ENCODE measurements at places on chromosomes 7 and 10.

- DNase-seq = no peak
These were observed 699.4 kb upstream of the GALNT17 start for GRCh38 chr7:70432567-70433001.

- no peak for DNase-seq
These were observed 21.6 kb upstream of the LIMK1 start for GRCh38 chr7:74061840-74062539.

DNA sequence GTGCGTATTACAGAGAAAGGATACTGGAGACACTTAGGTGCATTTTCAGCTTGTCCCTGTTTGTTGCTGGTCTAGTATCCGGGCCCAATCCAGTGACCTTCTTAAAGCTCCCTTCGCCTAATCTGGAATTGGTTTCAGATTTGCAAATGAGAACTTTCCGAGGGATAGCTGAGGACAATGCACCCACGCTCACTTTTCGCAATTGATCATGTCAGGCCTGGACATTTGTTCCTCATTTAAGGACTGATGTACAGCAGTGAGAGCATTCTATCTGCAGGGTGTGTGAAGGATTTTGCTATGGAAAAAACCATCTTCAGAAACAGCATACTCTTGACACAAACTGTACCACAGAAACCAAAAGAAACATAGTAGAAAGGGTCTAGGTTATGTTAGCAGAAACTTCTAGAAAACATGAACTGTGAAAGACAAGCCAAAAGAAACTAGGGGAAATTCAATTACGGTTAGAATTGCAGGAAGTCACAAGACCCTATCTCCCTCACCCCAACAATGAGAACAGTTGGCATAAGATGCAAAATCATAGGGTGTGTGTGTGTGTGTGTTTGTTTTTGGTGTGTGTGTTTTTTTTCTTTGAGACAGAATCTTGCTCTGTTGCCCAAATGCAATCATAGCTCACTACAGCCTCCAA is 331.1 kb downstream of the CALN1 start:
- no peak for DNase-seq

GRCh38 chr10:68340358-68341080 is 7.8 kb upstream of the PBLD start:
- DNase-seq = no peak

- no peak for DNase-seq
These were observed 224.7 kb upstream of the SH2B2 start for GRCh38 chr7:102061981-102062390.

GRCh38 chr10:133326745-133327650 is 9.7 kb downstream of the CALY start:
- no peak for DNase-seq

- DNase-seq = no peak
These were observed 174.2 kb upstream of the ZNF32 start for GRCh38 chr10:43822631-43823580.

DNA sequence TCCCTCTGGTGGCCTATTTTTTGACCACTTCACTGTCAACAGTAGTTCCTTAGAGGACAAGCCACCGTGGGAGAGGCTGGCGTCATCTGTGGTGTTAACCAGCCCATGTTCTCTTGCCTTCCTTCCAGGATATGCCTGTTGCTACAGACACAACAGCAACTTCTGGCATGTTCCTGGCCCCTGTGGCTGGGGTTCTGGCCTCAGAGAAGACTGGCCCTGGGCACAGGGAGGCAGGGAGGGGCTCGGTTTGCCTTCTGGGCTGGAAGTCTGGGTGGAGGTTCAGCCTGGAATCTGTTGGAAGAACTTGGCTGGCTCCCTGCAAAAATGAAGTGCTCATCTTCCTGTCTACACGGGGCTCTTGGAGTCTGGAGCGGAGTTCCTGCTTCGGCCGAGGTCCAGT is 25.7 kb downstream of the GOLGA7B start:
- no peak for DNase-seq

GRCh38 chr7:157445246-157445955 is 108.6 kb downstream of the DNAJB6 start:
- DNase-seq = no peak

- DNase-seq = no peak
These were observed 765 bp downstream of the CCAR1 start for GRCh38 chr10:68721673-68722335.
